ENCODE measurements at places on chromosomes 6 and 20.

DNA sequence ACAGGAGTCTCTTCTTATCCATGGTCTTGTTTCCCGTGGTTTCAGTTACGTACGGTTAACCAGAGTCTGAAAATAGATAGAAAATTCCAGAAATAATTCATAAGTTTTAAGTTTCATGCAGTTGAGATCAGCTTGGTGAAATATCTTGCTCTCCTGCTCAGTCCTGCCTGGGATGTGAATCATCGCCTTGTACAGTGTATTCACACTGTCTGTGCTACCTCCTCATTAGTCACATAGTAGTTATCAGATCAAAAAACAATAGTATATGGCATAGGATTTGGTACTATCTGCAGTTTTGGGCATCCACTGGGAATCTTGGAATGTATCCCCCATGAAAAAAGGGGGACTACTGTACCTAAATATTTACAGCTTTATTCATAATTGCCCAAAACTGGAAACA lies 22.7 kb upstream of the MOCS1 start:
- no peak for DNase-seq

DNA sequence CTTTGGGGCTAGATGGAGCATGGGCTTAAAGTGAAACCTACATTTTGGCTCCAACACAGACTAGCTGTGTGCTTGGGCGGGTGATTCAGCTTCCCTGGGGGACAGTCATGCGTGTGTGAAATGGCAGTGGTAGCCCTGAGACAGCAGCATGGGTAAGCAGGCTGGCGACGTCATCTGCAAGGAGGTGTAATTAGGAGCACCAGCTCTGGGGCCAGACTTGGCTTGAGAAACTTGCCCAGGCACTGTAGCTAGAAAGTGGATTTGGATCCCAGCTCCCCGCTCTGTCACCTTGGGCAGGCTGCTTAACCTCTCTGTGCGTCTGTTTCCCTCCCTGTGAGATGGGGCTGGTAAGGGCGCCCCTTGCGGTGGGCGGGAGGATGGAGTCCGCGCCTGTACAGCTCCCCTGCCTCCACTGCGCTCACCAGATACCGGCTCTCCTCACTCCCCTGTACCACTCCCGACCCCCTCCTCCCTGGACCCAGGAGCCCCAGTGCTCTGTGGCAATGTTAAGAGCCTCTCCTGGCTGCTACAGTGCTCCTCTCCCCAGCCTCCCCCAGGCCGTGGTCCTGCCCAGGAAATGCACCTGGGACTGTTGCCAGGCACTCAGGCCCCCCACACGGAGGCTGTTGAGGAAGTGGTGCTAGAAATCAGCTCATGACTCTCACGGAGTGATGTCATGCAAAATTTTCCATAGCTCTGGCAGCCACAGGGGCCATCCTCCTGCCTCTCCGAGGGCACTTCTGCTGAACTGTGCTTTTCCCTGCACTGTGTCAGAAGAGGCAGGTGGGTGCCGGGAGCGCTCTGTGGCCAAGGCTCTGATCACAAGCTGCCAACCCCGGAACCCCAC lies 44.6 kb downstream of the SYNJ2 start:
- peak; percentile 89 for DNase-seq

DNA sequence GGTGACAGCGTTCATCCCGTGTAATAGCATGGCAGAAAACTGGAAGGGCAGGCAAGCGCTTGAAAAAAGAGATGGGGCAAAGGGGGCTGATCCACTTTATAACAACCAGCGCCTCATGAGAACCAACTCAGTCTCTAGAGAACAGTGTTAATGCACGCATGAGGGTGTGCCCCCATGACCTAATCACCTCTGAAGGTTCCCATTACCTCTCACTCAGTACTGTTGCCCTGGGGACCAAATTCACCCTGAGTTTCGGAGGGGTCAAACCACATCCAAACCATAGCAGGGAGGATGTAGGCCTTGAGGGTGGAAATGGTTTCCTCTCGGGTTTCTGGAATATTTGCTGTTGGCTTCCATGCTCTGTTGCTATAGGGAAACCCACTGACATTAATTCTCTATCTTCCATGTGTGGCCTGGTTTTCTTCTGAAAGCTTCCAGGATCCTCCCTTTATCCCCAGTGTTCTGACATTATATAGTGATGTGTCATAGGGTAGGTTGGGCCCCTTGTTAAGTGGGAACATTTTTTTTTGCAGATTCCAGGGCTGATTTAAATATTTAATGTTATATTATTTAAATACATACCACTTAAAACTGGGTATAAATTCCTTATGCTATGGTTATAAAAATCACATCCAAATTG lies 65.2 kb downstream of the PPP1R14C start:
- no peak for DNase-seq

DNA sequence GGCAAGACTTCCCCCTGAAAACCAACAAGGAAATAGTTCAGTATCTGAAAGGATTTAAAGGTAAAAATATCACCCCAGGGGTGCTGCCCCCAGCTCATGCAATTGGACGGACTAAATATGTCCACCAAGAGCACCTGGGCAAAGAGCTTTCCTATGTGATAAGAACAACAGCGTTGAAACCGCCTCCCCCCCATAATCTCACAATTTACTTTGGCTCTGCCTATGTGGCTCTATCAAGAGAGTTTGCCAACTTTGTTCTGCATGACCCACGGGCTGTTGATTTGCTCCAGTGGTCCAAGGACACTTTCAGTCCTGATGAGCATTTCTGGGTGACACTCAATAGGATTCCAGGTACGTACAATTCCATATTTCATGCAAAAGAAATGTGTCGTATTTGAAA lies 35.8 kb downstream of the GCNT2 start:
- no peak for DNase-seq

- no peak for DNase-seq
Measured at GRCh38 chr6:149259753-149260152, 57.8 kb upstream of the TAB2 start.

DNA sequence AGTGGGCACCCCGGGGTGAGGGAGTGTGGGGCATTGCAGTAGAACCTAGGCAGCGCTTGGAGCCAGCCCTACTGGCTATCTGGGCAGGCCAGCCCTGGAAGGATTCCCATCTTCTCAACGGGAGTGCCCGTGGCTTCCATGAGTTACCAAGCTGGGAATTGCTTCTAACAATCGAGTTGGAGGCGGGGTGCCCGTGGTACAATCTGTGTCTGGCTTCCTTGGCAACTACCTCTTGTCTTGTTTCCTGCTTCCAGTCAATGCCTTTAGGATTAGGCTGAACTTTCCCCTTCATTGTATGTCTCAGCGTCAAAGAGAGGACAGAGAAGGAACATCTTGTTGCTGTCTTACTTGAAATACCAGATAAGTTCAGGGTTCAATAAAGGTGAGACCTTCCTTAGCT lies 33.3 kb downstream of the PPP1R14C start:
- no peak for DNase-seq

DNA sequence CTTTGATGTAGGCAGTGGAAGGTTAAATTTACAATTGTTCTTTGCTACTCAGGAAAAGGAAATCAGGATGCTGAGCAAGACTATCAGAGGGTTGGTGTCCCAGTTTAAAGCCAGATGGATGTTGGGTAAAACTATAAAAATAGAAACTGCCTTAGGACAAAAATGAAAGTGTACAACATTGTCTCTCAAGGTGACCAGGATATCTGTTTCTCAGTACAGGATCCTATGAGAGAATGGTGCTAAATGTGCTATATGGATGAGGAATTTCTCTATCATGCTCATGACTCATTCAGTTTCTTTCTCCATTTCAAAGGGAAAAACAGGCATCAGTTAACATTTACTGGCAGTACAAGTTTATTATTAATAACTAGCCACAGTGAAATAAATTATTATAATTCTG lies 534.2 kb upstream of the GJE1 start:
- no peak for DNase-seq

GRCh38 chr20:24951536-24952083 lies 2.5 kb downstream of the CST7 start:
- DNase-seq: no peak

DNA sequence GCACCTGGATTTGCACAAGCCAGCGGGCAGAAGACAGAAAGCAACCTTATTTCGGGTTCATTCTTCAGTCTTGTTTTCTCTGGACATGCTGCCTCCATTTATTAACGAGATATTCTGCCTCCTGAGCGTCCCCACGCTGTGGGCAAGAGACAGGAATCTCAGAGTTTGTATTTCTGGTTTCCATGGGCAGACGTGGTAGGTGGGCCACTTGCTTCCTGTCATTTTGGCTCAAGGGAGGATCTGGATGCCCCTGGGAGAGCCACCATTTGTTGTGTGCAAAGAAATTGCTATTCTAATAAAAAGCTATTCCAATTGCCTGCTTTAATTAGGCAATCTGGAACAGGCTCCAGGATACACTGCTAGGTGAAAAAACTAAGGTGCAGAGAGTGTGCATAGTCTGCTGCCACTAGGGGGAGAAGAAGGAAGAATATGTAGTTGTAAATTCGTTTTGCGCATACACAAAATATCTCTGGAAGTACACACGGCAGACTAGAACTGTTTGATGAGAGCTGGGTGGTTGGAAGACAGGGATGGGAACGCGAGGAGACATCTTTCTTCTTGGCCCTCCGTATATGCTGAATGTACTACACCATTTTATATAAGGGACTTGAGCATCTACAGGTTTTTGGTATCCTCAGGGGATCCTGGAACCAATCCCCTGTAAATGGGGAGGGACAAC lies 30.1 kb upstream of the SLC16A10 start:
- DNase-seq: peak; percentile 11

GRCh38 chr6:12608016-12608860 lies 108.3 kb upstream of the PHACTR1 start:
- no peak for DNase-seq

DNA sequence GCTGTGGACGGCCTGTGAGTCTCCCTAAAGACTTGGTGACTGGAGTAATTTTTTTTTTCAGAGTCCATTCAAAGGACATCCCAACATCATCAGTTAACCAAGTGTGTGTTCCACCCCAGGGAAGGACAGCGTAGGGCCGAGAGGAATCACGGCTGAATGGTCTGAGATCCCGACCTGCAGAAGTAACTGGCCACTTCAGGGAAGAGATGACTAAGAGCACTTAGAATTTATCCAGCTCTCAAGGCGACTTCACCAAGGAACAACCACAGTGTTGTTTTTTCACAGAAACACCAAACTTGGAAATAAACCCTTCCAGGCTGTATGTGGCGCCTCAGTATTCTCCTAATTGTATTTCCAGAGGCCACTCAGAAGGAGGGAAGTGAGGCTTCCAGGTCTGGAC lies 231.6 kb downstream of the FNDC1 start:
- DNase-seq: no peak

DNA sequence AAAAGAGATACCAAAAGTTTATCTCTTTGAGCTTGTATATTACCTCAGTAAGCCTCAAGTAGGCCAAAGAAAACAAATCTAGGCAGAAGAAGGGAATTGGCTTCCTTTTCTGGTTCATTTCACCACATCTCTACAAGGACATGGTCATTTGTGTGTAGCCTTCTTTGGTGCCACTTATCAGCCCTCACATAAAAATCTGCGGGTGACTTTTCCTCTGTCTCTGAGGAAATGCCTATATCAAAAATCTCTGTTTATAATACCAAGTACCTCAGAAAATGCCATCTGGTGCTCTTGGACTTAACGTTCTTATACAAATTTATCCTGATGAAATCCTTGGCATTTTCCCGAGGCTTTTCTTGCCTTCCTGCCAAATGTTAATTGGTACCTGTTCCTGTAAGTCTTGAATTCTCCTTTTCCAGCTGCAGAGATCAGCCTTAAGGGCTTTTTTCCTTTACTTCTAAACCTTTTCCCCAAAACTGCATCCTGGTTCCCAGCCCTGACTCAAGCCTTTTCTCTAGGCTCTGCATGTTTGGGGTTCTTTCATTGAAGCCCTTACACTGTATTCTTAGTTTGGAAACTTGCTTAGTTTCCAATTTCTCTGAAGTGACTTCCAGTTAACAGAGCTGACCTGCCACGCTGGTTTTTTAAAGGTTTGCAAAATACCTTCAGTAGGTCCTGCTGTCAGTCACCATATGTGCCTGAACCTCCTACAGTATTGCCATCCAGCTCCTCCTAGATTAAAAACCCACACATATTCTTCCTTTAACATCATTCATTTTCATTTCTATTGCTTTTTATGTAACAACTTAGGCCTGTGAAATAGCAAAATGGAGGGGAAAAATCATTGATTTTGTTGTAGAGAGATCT lies 191.2 kb upstream of the PREP start:
- DNase-seq: no peak

GRCh38 chr6:106014955-106015354 lies 71.2 kb upstream of the PRDM1 start:
- no peak for DNase-seq

DNA sequence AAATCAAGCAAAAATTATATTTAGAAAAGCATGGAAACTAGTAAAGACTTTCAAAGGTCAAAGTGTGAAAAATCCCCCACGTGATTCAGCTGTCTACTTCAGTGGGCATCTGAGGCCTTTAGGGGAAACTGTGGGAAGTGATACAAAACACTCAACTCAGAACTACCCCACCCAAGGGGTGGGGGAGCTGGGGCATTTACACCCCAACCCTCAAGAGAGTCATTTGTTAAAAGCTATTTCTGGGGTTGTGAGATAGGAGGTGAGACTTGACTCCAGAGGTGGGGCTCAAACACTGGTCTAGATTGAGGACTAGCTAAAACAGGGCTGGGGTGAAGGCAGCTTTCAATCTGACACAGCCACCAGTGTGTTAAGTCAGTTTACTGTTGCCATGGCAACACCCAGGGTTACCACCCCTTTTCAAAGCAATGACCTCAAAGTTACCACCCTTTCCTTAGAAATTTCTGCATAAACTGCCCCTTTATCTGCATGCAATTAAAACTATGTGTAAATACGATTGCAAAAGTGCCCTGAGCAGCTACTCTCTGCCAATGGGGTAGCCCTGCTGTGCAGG lies 9.9 kb upstream of the GTSF1L start:
- DNase-seq: no peak

DNA sequence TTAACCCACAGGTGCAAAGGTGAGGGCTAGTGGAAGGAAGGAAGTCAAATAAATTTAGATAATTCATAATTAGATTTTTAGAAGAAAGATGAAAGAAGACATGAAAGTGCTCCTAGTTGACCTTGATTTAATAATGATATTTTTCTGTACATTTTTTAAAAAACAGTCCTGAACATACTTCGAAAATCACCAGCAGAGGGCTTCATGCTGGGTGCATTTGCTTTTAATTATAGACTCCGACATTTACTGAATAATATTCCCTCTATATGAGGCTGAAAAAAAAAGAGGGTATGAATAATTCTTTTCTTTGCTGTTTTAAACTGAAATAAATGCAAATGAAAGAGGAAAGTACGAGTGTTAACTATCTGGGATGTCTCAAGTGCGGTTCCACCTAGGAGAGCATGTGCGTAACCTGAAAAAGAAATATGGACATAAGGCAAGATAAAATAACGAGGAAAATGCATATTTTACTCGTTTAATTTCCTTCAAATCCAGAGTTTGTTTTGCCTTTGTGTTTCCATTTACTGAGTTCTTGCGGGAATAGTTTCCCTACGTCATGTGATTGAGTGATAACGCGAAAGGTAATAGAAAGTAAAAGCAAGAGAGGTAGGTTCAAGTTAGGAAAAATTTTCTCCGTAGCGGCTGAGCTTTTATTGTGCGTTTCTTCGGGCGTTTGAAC lies 3.1 kb upstream of the TFAP2B start:
- no peak for DNase-seq

DNA sequence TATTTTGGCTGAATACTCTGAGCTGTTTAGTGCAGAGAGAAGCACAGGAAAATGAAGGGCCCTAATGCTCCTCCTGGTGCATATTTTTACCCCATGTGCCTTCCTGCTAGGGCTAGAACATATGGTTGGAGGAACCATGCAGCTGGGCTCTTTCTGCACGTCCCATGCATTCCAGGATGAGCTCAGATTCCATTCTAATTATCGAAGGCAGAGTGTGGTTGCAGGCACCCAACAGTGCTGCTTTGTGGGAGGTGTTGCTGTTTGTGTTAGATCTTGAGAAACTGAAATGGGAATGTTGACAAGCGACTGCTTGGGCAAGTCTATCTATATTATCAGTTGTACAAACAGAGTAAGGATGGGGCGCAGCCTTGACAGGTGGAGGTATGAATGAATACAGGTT lies 419.5 kb downstream of the DHX35 start:
- DNase-seq: no peak

Data from amniotic stem cell (primary cell).